ENCODE measurements at places on chromosomes 11 and 22. TPM values are rescaled to one million over a fixed set of nuclear protein-coding genes. Genes with fewer than 3 reads are reported as not detected.

- peaks cover 5% of the 10 kb centered on the region for H3K4me1 ChIP-seq
- DNase-seq: no peak
- H3K27ac ChIP-seq: no peak overlapping the region
Measured at GRCh38 chr11:64728757-64729365, 5.9 kb upstream of the NRXN2 start.

DNA sequence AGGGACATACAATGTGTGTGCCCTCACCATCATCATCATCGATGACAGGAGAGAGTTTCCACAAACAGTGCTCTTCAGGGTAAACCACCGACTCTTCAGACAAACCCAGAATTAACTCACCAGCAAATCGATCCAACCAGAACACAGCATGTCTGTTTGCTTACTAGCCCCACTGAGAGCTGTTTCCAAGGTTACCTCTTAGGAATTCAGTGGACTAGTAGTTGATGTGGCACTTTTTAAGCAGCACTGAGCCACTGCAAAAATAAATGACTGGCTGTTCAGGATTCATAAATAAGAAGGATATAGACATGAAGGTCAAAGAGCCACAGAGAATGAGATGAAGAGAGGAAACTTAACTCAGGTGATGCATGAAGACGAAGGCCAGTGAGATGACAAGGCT is 83.1 kb downstream of the PARVA start:
- no peaks in the 10 kb centered on the region for H3K27me3 ChIP-seq
- no peak overlapping the region for H3K4me3 ChIP-seq
- DNase-seq: no peak
- H3K36me3 ChIP-seq: no peaks in the 10 kb centered on the region

C11orf16 gene
- 1.4 TPM for total RNA-seq

GRCh38 chr11:88806410-88806809 is 259.4 kb downstream of the GRM5 start:
- H3K27ac ChIP-seq: no peak overlapping the region
- DNase-seq: no peak
- no peaks in the 10 kb centered on the region for H3K4me1 ChIP-seq
- H3K36me3 ChIP-seq: no peaks in the 10 kb centered on the region
- no peak overlapping the region for H3K4me3 ChIP-seq

SLC22A9 gene
- not detected for total RNA-seq

GRCh38 chr11:65539744-65540289 is 14.9 kb downstream of the SCYL1 start:
- H3K36me3 ChIP-seq: no peaks in the 10 kb centered on the region
- no peaks in the 10 kb centered on the region for H3K27me3 ChIP-seq
- peak overlapping the region; percentile 89 for H3K27ac ChIP-seq
- peaks cover 43% of the 10 kb centered on the region for H3K4me1 ChIP-seq
- DNase-seq: no peak

- no peaks in the 10 kb centered on the region for H3K36me3 ChIP-seq
- no peak overlapping the region for H3K4me3 ChIP-seq
- no peaks in the 10 kb centered on the region for H3K4me1 ChIP-seq
- no peak for DNase-seq
- no peaks in the 10 kb centered on the region for H3K27me3 ChIP-seq
Measured at GRCh38 chr11:97732011-97732632, 1288.6 kb upstream of the CNTN5 start.

DNA sequence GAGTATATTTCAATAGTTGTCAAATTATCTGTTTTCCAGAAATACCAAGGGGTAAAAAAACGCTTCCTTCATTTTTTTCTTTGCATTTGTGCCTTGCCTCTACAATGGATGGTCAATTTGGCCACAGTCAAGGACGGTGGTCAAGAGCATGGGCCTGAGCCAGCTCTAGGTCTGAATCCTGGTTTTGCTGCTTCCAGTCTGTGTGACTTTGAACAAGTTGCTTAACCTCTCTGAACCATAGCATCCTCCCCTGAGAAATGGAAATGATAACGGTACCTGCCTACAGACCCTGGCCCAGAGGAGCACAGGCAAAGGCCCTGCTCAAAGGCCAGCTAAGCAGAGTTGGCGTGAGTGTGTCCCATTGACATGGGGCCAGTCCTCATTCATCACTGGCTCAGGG is 3.1 kb downstream of the PNPLA5 start:
- no peak overlapping the region for H3K4me3 ChIP-seq
- no peak for DNase-seq
- peaks cover 7% of the 10 kb centered on the region for H3K4me1 ChIP-seq
- no peaks in the 10 kb centered on the region for H3K36me3 ChIP-seq
- H3K27ac ChIP-seq: no peak overlapping the region
- H3K27me3 ChIP-seq: no peaks in the 10 kb centered on the region

- peak overlapping the region; percentile 58 for H3K4me3 ChIP-seq
- DNase-seq: peak; percentile 83
- H3K4me1 ChIP-seq: peaks cover 3% of the 10 kb centered on the region
- H3K36me3 ChIP-seq: no peaks in the 10 kb centered on the region
- no peak overlapping the region for H3K27ac ChIP-seq
Measured at GRCh38 chr11:45771193-45771565, 33.8 kb upstream of the SLC35C1 start.

DNA sequence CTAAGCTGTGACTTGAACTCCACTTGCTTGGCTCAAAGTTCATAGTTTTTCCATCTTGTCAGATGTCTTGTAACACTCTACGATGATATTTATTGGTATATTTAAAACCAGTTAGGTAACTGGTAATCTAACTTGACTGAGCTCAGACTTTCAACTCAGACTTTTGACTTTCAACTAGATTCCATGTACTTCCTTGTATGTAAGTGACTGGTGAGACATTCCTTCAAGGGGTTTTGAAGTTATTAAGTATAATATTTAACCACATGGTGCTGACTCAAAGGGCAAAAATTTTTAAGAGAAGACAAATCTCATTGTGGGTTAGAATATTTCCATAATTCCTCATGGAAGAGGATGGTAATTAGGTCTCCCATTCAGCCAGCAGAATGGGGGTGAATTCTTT is 631.3 kb upstream of the ANO5 start:
- no peaks in the 10 kb centered on the region for H3K27me3 ChIP-seq
- no peak for DNase-seq
- H3K27ac ChIP-seq: no peak overlapping the region
- H3K36me3 ChIP-seq: no peaks in the 10 kb centered on the region
- no peaks in the 10 kb centered on the region for H3K4me1 ChIP-seq
- no peak overlapping the region for H3K4me3 ChIP-seq

GUCY1A2 gene
- total RNA-seq: 4.3 TPM

- no peaks in the 10 kb centered on the region for H3K36me3 ChIP-seq
- H3K27me3 ChIP-seq: no peaks in the 10 kb centered on the region
- no peak overlapping the region for H3K4me3 ChIP-seq
- peak; percentile 17 for DNase-seq
- H3K27ac ChIP-seq: peak overlapping the region; percentile 99
Measured at GRCh38 chr22:46058591-46059519, 81.9 kb upstream of the WNT7B start.

- H3K4me3 ChIP-seq: no peak overlapping the region
- no peak for DNase-seq
- no peak overlapping the region for H3K27ac ChIP-seq
Measured at GRCh38 chr22:20440637-20441591, 3.3 kb upstream of the SCARF2 start.

C11orf86 gene
- total RNA-seq: 0.25 TPM
